ENCODE measurements at places on chromosomes 5 and 9.

DNA sequence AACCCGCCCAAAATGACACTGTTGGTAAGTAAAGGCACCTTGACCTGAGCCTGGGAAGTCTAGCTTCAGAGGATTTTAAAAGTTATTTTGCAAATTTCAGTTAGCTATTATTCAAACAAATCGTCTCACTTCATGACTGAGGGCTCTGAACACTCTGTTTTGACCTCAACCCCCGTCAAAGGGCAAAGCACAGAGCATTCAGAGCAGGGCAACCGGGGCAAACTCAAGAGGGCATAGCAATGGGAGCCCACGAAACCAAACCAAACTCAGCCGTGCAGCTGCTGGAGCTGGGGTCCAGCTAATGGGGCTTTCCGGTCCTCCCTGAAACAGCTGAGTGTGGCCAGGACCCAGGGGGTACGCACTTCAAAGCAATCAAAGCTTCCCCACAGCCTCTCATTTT, 1.6 kb downstream of the C9 start:
- DNase-seq = no peak

- no peak for DNase-seq
These were observed 103.2 kb downstream of the ENTREP1 start for GRCh38 chr9:69428017-69428785.

- DNase-seq = no peak
These were observed 29.6 kb downstream of the SPARC start for GRCh38 chr5:151657114-151657513.

GRCh38 chr5:93569300-93570160, 11.5 kb downstream of the NR2F1-AS1 start:
- DNase-seq = no peak

DNA sequence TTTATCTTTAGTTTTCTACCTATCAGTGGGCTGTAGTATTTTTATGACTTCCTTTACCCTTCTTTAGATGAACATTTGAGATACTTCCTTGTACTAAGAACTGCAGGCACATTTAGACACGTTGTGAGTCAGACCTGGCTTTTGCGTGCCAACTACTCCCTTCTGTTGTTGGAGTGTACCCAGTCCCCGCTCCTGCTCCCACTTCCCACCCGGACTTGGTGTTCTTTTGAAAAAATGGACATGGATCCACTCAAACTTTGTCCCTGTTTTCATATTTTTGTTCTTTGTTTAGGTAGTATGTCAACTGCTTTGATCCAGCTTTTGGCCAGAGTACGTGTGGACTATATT, 60.7 kb downstream of the PARP8 start:
- peak; percentile 21 for DNase-seq

- peak; percentile 60 for DNase-seq
These were observed 46.7 kb downstream of the GARNL3 start for GRCh38 chr9:127311239-127311741.

Data from EL (cell line).